ENCODE measurements at places on chromosomes 13 and 19.

- DNase-seq, result peak; percentile 94
These were observed at the start of gene ZNF471 for GRCh38 chr19:56507446-56508289. Gene ZNF471 (plus strand): TSS chr19:56507855. CDS start chr19:56511572, 3,717 bp downstream.

DNA sequence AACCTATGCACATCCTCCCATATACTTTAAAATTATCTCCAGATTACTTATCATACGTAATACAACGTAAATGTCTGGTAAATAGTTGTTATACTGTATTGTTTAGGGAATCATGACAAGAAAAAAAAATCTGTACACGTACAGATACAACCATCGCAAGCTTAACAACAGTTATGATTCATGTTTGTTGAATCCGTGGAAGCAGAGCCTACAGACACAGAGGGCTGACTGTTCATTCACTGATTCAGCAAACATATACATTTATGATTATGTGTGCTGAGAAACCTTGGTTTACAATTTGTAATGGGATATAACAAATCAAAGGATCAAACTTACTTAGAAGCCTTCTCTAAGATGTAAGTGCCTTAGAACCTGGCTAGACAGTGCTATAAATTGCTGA lies 1.5 kb downstream of the ZNF260 start:
- no peak for DNase-seq

GRCh38 chr13:33471204-33471603 lies 185.6 kb upstream of the STARD13 start:
- no peak for DNase-seq

- no peak for DNase-seq
These were observed 1.9 kb downstream of the KLF12 start for GRCh38 chr13:74132152-74132775.

DNA sequence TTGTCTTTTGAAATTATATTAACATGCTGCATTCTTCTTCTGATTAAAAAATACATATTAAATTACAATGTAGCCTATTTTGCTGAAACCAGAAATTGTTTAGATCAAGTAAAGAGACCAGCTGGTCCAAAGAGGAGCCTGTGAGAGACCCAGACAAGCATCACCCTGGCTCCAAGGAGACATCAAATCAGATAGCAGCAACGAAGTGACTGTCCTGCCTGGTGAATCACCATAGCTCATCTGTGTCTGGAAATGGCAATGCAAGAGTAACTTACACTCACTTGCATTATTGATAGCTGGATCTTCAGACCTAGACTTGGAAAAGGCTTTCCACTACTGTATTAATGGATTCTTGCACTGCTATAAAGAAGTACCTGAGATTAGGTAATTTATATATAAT lies 169.1 kb downstream of the KCTD12 start:
- DNase-seq, result no peak

- DNase-seq, result peak; percentile 79
These were observed 20.3 kb upstream of the AKT2 start for GRCh38 chr19:40305403-40305802.

DNA sequence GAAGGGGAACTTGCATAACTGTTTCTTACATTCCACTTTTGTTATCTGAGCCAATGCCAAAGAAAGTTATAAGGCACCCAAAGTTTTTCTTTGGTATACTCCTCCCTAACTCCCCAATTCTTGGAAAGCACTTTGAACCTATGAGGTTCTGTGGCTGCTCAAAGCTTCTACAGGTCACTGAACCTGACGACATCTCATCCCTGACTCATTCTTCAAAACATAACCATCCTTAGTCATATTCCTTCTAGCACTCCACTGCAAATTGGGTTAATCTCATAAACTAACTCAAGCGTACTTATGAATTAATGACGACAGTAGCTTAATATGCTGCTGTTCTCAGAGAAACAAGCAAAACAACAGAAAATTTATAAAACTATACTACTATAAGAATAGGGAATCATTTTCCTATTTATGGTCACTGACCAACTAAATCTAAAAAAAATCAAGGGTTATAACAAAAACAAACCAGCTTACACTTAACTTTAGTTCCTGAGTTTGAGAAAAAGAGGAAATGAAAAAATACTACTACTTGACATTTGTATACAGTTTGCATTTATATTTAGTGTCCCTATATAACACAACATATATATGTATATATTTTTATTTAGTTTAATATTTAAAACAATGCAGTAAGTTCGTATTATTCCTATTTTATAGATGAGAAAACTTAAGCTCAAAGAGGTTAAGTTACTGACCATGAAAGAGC lies 69.1 kb downstream of the CAB39L start:
- DNase-seq, result no peak

- no peak for DNase-seq
These were observed 25.7 kb downstream of the CHAMP1 start for GRCh38 chr13:114339857-114340534.

- DNase-seq, result no peak
These were observed 639 bp upstream of the SLAIN1 start for GRCh38 chr13:77696879-77697216.

DNA sequence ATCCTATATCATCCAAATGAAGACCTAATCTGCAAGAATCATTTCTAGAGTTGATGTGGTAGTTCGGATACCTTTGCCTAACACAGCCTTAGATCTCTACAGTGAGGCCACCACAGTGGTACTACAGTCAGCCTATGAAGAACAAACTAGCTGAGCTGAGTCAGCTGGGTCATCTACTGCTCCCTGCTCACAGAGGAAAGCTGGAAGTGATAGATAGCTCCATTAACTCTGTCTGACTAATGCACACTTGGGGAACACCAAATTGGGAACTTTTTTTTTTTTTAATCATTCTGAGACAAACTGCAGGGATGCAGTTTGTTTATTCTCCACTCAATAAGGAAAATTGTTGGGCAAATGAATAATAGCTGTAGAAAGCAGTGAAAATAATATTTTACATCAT lies 1160.6 kb downstream of the PCDH9 start:
- DNase-seq, result no peak

DNA sequence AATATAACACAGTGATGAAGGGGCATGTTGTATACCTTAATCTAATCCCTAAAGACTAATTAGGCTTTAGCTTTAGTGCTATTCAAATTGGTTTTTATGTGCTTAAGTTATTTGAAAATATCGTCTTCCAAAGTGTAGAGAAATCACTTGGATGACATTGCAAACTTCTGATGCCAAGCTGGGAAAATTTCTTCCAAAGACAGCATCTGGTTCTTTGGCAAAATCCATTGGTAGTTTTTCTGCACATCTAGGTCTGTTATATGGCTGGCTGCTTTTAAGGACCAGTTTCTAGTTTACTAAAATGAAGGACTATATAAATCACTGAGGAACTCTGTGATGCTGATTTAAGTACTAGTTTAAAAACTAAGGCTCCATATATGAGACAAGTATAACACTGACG lies 2362.3 kb downstream of the PCDH9 start:
- no peak for DNase-seq

GRCh38 chr13:98272549-98272948 lies 95.5 kb upstream of the RNF113B start:
- no peak for DNase-seq

DNA sequence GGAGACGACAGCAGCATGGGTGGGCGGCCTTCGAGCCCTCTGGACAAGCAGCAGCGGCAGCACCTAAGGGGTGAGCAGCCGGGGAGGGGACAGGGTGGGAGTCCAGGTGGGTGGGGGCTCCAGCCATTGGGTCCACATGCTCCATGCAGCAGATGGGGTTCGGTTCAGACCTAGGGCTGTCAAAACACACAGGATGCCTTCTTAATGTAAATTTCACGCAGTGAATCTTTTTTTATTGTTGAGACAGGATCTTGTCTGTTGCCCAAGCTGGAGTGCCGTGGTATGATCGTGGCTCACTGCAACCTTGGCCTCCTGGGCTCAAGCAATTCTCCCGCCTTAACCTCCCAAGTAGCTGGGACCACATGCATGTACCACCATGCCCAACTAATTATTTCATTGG lies 15.9 kb downstream of the PGLS start:
- DNase-seq, result no peak

DNA sequence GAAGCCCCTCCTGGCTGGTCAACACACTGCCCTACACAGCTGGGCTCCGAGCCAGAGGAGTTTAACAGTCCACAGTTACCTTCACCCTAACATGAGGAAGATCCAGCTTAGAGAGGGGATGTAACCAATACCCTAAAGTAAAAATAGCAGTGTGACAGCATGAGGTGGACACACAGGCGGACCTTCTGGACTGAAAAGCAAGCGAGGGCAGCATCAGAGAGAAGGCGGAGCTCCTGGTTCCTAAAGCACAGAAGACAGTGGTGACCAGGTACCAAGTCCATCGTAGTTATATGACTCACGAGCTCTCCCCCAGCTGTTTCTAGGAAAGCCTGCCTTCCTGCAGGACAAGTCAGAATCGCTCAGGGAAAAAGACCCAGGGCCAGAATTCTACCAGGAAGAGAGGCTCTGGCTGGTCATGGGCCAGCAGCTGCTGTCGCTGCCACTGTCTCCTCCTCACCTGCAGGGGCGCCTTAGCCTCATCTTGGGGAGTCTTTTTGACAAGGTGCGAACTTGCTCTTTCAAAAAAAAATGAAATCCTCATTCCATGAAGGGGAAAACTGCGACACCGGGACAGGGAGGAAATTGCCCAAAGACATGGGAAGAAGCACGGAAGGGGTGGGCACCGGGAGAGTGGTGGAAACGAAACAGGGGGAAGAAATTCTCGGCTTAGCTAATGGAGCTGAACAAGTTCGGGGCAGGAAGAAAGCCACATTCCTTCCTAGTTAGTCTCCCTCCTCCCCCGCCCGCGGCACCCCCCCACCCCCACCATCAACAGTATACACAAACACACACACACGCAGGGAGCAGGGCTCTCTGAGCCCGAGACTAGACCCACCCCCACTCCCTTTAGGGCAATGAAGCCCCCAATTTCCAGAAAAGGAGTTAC lies 1.7 kb downstream of the ELL start:
- DNase-seq, result peak; percentile 80
